GM20000 (cell line): ENCODE measurements at places on chromosomes 16 and 17.

GRCh38 chr17:43006639-43007551, at the start of gene IFI35:
Gene IFI35 (plus strand): TSS chr17:43006784. CDS start chr17:43006948, 164 bp downstream.
- DNase-seq = peak; percentile 85

GRCh38 chr17:43808076-43808475, 24.9 kb downstream of the MPP3 start:
- DNase-seq = no peak

- DNase-seq = no peak
Measured at GRCh38 chr17:49944273-49944870, 24.6 kb upstream of the DLX4 start.

GRCh38 chr16:5001571-5001970, 32.2 kb downstream of the NAGPA start:
- DNase-seq = no peak

- no peak for DNase-seq
Measured at GRCh38 chr17:39607057-39607850, 466 bp downstream of the NEUROD2 start.

GRCh38 chr17:48513097-48513496, 17.7 kb downstream of the HOXB1 start:
- no peak for DNase-seq

DNA sequence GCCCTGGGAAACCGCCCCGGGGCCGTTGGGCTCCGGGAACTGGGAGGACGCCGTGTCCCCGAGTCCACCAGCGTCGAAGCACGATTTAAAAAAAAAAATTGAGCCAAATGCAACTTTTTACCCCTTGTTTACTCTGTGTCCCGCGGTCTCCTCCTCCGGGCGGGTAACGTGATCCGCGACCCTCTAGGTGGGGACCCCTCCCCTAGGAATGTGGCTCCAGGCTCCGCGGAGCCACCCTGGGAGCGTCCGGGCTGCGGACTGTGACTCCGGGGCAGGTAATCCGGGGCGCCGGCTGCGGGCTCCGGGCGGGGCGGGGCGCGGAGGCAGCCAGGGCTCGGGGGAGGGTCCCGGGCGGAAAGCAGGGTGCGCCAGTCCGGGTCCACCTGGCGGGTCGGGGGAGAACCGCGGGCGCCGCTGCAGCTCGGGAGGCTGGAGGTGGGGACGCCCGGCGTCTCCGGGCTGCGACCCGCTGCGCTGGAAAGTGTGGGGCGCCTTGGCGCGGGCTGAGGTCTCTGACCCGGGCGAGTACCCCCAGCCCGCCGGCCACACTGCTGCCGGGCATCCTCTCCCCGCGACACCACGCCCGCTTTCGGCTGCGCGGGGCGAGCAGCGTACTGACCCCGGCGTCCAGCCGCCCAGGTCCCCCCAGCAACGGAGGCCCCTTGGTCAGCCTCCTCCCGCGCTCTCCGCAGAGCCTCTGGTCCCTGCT, 852 bp upstream of the HELZ start:
- DNase-seq = peak; percentile 58
